ENCODE measurements at places on chromosomes 4 and X.
A peak's percentile ranks its signal among the peaks of the same experiment; 100 is the strongest.

DNA sequence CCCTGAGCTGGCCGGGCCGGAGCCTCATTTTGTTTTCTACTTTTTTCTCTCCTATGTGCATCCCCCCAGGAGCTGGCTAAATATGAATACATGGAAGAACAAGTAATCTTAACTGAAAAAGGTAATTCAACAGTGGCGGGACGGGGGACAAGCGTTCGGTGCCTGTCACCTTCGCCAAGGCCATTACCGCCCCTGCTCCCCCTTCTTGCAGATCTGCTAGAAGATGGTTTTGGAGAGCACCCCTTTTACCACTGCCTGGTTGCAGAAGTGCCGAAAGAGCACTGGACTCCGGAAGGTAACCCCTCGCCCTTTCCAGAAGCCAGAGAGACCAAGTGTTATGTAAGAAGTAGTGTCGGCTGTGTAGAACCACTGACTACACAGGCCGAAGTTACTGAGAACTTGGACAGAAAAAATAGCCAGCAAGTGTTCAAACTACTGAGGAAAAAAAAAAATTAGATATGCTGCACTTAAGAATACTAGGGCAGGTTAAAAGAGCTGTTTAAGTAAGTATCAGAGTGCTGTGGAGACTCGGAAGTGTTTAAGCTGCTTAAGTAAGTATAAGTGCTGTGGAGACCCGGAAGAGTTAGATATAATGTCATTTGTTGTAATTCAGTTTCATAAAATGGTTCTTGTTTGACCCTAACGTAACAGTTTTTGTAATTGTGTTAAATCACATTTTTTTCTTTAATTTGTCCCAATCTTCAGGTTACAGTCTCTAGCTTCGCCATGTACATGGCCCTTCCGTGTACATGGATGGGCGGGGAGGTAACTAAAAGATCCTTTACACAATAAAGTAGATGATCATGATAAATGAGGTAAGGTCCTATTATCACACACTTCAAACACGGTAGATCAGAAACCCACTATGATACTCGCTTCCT is 856 bp downstream of the SAT1 start:
- peak; percentile 19 for DNase-seq

- DNase-seq: no peak
Measured at GRCh38 chrX:30864383-30864785, 24.7 kb downstream of the TAB3 start.

DNA sequence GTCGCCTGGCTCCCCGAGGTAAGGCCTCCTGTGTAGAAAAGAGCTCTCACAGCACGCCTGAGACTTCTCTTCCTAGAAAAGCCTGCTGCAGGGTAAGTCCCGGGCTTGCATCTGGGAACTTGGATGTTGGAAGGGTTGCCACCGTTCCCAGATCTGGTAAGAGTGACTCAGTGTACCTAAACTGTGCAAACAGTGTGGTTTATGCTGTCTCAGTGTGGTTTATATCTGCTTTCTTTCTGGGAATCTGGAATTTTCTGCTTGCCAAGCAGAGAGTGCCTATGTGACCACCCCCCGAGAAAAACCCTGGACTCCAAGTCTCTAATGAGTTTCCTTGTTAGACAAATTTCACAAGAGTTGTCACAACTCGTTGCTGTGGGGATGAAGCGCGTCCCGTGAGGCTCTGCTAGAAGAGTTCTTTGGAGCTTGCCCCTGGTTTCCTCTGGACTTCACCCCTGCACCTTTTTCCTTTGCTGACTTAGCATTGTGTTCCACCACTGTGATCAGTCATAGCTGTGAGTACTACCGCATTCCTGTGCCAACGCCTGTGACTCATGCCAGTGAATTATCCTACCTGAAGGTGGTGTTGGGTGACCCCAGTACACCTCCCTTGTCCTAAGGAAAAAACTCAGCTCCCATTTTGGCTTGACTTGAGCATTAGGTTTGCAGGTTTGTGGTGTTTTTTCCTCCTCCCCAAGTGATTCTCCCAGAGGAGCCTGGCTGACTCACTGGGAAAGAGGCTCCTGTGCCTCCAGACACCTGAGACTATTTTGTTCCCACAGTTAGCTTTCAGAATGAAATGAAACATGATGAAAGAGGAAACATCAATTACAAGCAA is 14.5 kb downstream of the SLC2A9 start:
- no peak for DNase-seq

GRCh38 chr4:147731580-147732517 is at the start of gene ARHGAP10:
ARHGAP10 (plus strand) TSS chr4:147732088; CDS start chr4:147732302, 214 bp downstream.
- DNase-seq: peak; percentile 68

DNA sequence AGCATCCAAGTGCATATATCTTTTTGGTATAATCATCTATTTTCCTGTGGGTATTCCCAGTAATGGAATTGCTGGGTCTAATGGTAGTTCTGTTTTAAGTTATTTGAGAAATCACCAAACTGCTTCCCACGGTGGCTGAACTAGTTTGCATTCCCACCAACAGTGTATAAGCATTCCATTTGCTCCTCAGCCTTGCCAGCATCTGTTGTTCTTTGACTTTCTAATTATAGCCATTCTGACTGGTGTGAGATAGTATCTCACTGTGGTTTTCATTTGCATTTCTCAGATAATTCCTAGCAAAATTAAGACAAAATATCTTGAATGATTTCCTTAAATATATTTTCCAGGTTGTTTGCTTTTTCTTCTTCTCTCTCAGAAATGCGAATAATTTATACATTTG is 341.1 kb downstream of the GBA3 start:
- DNase-seq: no peak

- DNase-seq: no peak
Measured at GRCh38 chr4:8297691-8298485, 28.3 kb downstream of the HTRA3 start.

GRCh38 chr4:151783867-151784266 is 23.1 kb upstream of the GATB start:
- DNase-seq: no peak

DNA sequence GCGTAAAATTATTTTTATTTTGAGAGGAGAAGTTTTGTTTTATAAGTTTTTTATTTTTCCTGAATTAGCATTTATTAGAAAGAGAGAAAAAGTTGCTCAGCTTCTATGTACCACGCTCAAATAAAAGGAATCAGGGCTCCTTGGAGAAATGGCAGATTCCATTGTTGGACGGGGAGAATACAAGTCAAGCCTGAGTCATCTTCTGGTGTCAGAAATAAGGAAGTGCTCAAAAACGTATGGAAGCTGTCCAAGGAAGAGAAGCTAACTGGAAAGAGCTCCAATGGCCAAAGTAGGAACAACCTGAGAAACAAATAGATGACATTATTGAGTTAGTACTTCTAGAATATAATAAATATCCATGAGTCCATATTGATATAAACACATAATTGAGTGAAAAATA is 89.3 kb upstream of the NEIL3 start:
- no peak for DNase-seq

GRCh38 chr4:13525606-13526281 is 18.6 kb downstream of the NKX3-2 start:
- DNase-seq: no peak

DNA sequence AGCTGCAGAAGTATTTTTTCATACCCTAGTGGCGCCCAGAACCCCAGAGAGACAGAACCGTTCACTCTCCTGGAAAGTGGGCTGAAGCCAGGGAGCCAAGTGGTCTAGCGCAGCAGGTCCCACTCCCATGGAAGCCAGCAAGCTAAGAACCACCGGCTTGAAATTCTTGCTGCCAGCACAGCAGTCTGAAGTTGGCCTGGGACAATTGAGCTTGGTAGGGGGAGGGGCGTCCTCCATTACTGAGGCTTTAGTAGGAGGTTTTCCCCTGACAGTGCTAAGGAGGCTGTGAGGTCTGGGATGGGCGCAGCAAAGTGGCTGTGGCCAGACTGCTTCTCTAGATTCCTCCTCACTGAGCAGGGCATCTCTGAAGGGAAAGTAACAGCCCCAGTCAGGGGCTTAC is 84.5 kb upstream of the ATXN3L start:
- DNase-seq: no peak

DNA sequence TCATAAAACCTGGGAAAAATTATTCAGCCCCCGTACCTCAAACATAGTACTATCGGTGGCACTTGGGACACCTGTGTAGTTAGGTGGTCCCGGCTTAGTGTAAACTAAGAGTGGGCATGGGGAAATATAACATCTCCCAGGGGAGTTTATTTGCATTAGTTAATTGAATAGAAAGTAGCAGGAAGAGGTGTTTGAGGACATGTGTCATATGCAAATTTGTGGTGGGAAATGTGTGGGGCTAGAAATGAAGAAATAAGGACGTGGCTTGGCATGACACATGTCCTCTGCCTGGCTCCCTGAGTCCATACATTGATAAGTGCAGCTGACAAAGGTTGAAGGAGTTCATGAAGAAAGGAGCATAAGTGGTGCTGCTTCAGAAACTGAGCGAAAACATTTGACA is 483.6 kb downstream of the SH2D1A start:
- no peak for DNase-seq

DNA sequence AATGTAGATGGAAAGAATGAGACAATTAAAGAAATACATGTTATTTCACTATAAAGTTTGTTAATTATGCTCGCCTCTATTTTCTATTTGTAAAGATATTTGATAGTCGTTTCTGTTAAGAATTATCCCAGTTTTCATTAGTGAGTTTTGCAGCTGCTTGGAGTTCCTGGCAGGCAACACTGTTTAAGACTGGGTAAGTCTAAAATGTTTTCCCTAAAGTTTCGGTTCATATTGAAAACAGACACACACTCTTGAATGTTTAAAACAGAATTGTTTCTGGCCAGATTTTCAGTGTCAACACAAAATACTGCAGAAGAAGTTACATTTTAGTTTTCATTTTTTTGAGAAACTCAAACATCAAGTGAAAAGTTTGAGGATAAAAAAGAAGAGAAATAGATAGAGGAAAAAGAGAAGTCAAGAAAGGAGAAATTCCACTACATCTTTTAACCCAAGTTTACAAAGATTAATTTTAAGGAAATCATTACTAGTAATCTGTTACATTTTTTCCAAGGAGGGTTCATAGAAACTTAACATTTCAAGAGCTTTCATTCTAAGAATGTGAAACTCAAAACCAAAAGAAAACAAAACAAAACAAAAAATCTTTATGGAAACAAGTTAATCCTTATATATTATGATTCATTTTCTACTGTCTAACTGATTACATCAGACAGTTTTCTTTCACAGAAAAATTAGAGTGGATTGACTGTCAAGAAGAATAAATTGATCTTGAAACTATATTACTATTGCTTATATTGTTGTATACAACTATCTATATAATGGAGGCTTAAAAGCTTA is 305.5 kb downstream of the FAT4 start:
- no peak for DNase-seq

DNA sequence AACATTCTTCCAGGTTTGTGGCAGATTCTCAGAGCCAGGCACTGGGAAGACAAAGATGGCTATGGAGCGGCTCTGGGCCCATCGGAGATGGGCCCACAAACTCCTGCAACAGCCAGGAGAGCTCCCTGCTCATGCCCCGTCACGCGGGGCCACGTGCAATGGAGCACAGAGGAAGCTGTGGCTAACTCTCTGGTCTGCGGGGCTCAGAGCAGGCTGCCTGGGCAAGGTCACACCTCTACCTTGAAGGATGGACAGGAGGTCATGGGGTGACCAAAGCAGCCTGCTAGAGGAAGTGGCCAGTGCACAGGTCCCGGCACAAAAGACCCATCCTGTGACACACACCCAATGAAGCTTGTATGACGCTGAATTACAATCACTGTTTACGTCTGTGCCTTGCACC is 45.2 kb downstream of the C4orf50 start:
- no peak for DNase-seq

GRCh38 chr4:3236326-3236878 is 12.6 kb upstream of the MSANTD1 start:
- DNase-seq: no peak

DNA sequence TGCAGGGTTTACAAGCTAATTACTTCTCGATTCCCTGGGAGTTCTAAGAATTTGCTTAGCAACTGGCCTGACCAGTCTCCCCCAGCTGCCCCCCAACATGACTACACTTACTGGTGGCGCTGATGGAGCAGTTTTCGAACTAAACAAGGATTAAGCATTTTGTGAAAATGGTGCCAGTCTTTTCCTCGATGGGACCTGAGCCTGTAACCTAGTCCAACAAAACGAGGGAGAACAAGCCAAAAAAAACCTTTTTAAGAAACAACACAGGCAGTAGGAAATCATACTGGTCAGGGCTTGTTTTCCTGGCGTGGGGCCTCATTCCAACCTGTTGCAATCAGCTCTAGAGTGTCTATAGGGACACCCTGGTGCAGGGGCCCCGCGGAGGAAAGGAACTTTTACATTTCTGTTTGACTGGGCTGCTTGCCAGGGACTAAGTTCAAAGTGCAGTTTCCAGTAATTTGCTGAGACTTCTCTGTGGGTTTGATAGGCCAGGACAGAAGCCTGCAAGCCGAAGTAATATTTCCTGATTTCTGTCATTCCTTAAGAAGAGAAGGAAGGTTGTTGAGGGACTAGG is 158.7 kb downstream of the SPRY1 start:
- no peak for DNase-seq

- DNase-seq: no peak
Measured at GRCh38 chr4:39106011-39106410, 44.0 kb downstream of the KLHL5 start.

DNA sequence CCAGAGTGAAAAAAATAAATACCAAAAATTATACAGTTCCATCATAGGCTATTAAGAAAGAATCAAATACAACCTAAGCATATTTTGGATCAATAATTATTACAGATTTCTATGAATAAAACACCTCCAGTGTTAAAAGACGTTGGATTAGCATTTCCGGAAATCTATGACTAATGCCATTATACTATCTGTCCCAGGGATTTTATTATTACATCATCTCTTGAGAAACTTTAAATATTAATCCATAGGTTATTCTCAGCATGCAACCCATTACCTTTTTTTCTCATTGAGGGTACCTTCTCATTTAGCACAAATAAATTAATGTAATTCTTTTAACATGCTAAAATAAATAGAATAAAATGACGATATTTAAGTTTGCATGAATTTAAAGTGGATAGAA is 44.6 kb downstream of the CXorf58 start:
- no peak for DNase-seq

DNA sequence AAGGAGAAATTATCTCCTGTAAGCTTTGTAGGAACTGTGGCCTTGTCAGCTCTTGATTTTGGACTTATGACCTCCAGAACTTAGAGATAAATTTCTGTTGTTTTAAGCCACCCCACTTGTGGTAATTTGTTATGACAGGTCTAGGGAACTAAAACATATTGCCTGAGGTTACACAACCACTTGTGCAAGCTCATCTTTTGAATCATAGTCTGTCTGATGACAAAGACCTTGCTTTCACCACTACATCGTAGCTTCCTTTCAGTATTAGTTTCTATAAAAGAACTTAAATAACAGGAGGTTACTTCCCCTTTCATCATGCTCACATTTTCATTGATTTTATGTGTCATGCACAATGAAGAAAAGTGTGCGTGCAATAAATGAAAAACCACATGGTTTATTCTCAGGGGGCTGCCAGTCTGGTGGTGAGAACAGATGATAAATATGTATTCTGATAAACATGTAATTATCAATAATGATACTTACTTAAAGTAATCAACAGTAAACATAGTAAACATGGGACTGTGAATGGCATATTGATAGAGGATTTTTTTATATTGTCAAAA is 690.0 kb upstream of the HS3ST1 start:
- no peak for DNase-seq

DNA sequence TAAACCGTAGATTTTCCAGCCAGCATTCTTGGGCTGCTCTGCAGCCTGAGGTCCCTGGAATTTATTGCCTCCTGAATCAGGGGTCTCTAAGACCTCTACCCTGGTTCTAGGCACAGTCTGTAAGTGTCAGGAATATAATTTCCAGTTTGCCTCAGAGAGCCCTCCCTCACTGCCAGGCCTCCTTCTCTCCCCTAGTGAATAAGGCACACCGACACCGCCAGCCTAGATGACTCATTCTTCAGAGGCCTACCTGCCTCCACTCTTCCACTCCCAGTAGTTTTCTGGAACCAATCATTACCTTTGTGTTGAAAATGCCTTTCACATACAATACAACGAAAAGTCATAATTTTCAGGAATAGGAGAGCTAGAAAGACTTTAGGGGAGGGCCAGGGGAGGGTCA is 50.3 kb upstream of the ARHGEF9 start:
- no peak for DNase-seq
